PC-9 (cell line): ENCODE measurements at places on chromosomes 4 and X. TPM values are rescaled to one million over a fixed set of nuclear protein-coding genes. Genes with fewer than 3 reads are reported as not detected.

FAM114A1 gene
- total RNA-seq: 73.7 and 80.4 TPM in 2 replicates

IL15 gene
- total RNA-seq: 4.2 and 4.8 TPM in 2 replicates

P2RY4 gene
- 0.50 and 0.65 TPM in 2 replicates for total RNA-seq

DNA sequence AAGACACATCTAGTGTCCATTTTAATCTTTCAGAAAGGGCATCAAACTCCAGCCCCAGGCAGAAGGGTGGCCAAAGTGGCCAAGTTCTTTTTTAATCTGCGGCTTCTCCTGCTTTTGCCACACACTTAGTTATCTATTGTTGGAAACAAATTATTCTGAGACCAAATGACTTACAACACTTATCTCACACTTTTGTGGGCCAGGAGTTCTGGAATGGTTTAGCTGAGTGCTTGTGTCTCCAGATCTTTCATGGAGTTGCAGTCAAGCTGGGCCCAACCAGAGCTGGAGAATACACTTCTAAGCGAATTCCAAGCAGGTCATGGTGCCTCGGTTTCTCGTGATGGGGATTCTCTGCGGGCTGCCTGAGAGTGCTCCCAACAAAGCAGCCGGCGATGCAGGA, 4.0 kb downstream of the TXK start:
- no peak for DNase-seq

PLAC8 gene
- total RNA-seq: 39.0 and 52.7 TPM in 2 replicates

DNA sequence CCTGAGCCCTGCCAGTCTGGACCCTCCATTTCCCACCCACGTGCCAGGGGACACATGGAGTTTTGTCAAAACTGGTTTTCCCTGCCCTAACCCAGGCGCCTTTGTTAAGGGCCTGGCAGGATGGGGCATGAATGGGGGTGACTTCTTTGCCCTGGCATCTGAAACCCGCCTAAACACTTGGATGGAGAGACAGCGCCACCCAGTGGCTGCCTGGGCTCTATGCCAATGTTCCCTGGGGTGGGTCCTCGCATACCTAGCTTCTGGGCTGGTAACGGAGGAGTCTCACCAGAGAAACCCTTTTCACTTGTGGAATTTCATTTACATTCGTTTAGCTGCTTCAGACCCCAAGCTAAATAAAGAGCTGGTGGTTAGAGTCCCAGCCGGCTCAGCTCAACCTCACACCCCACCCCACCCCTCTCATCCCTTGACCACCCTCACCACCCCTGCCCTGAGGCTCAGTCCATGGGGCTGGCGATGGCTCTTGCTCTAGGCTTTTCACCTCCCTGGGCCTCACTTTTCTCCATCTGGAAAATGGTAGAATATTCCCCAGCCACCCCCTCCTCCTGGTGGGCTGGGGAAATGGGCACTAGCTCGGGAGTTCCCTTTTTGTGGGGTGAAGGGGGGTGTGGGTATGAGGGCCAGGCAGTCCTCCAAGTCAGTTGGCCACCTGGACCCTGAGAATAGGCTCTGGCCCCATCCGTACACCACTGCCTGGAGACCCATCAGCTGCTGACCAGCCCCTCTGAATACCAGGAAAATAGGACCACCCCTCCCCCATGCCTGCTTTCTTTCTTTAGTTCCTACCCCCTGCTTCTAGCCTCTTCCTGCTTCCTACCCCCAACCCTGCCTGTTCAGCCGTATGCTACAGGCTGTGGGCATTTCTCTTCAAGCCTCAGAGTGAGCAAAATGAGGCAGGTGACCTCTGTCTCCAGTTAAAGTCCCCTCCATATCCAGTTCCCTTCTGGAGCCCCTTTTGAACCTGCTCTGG, 57.1 kb upstream of the PJA1 start:
- peak; percentile 43 for DNase-seq

VEGFD gene
- 1.3 and 2.5 TPM in 2 replicates for total RNA-seq

GRCh38 chr4:169885893-169886292, 128.1 kb upstream of the HPF1 start:
- DNase-seq: no peak

SORBS2 gene
- total RNA-seq: 15.7 and 16.4 TPM in 2 replicates

DNA sequence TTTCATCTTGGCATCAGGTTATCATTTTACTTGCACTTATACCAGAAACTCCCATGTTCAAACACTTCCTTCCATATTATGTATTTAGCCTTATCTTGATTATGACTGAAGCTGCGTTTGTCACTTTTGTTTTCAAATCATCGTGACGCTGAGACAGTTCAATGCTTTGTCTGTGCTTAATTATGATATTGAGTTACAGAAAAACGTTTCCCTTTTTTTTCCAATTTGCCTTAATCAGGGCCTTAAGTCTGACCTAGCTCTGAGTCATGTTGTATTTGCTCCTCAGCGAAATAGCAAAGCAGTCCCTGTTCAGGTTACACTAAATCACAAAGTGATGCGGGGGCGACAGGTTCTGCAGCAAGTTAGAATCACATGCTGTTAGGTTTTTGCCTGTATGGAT, 254.7 kb downstream of the AFF2 start:
- no peak for DNase-seq

SMIM43 gene
- total RNA-seq: not detected in 2 replicates

GRCh38 chr4:185582651-185583400, 47.5 kb upstream of the PDLIM3 start:
- no peak for DNase-seq

AVPR2 gene
- total RNA-seq: 3.2 and 3.8 TPM in 2 replicates

IDUA gene
- total RNA-seq: 46.6 and 74.7 TPM in 2 replicates

- no peak for DNase-seq
These were observed 94.9 kb downstream of the LARP1B start for GRCh38 chr4:128155874-128156456.

DNA sequence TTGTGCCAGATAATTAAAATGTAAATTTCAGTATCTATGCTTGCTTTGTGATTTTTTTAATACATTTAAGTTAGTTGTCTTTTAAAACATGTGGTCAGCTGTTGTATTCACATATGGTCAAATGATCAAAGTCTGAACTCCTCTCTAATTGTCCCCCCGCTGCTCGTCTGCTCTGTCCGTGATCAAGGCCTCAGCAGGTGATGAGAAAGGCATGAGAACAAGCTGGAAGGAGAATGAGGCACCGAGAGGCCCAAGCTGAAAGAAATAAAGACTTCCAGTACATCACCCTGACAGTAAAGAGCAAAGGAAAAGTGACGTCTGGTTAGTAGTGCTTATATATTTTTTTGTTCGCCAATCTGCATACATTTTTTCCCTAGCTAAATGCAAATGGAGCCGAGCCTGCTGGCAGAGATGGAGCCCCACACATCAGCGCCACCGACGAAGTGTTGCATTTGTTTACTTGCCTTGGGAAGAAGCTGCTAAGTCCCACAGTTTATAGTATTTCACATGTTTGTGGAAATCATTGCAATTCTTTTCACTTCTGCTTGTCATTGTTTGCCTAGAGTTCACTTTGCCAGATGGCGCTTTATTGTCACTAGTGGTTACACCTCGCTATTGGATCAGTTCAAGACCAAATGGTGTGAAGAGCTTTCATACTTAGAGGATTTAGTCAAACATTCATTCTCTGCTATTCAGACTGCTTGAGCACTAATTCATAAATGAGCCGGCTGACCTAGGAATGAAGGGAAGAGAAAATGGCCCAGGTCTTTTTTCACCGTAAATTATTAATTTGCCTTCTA, 181.5 kb downstream of the ZIC3 start:
- no peak for DNase-seq

DNA sequence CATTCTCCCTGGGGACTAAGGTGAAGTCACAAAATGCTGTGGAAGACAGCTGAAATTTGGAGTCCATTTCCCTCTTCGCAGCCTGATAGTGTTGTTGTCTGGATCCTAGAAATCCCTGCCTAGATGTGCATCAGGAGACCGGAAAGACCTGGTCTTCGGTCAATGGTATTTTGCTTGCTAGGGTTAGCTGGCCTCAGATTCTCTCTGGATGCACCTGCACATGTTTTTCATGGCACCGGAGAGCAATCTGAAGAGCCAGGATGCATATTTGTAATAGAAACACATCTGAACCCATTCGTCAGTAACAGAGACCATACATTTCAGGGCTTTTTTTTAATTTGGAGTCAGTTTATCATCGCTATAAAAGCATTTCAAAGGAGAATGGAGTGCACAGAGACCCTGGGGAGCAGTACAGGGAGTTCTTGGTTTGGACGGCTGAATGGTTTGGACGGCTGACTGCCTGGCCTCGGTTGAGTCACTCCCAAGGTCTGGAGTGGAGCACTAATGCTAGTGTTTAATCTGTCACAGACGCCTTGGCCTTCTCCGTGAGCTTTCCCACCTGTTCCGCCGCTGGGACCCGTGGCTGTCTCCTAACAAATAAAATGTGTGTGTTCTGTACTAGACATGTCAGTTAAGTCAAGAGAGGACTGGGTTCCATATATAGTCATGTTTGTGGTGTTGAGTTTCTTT, 7.5 kb upstream of the PDLIM3 start:
- no peak for DNase-seq

TKTL1 gene
- total RNA-seq: not detected in 2 replicates

GRCh38 chrX:10725071-10725470, 104.7 kb upstream of the MID1 start:
- no peak for DNase-seq

DMD gene
- 21.2 and 25.3 TPM in 2 replicates for total RNA-seq

DNA sequence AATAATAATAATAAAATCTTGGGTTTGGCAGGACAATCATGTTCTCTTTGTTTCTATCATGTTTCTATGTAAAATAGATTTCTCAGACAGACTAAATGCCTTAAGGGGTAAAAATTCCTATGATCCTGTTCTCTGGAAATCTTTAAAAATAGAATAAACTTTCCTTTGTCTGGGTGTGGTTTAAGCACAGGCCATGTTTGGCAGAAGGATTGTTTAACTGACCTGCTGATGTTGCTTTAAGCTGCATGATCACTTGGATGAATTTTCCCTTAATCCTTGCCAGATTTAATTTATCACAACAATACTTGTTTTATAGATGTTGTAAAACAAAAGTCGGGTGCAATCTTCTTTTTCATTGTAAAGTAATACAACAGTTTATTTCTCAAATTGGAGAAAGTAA, 341.7 kb upstream of the FAT1 start:
- no peak for DNase-seq

RAB9B gene
- total RNA-seq: not detected in 2 replicates

- DNase-seq: no peak
These were observed 82.8 kb downstream of the LIMCH1 start for GRCh38 chr4:41620594-41621256.

- DNase-seq: no peak
These were observed 125.2 kb downstream of the STIM2 start for GRCh38 chr4:26985873-26986272.

RASGEF1B gene
- 0.70 and 1.0 TPM in 2 replicates for total RNA-seq
